ENCODE measurements at places on chromosomes 1 and 21.

- no peak for DNase-seq
Measured at GRCh38 chr1:248691567-248692155, 10.9 kb downstream of the OR14I1 start.

DNA sequence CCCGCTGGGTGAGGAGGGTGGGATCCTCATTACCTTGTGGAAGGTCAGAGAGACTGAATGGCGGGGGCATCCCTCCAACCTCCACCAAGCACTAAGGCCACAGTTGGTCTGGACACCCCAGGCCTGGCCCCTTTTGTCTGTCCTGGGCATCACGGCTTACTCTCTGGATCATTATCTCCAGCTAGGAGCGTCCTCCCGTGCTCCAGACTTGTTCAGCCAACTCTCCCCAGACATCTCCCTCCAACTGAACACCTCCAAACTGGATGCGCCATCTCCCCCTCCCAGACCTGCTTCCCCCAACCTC lies 7.3 kb upstream of the GJB5 start:
- no peak for DNase-seq

DNA sequence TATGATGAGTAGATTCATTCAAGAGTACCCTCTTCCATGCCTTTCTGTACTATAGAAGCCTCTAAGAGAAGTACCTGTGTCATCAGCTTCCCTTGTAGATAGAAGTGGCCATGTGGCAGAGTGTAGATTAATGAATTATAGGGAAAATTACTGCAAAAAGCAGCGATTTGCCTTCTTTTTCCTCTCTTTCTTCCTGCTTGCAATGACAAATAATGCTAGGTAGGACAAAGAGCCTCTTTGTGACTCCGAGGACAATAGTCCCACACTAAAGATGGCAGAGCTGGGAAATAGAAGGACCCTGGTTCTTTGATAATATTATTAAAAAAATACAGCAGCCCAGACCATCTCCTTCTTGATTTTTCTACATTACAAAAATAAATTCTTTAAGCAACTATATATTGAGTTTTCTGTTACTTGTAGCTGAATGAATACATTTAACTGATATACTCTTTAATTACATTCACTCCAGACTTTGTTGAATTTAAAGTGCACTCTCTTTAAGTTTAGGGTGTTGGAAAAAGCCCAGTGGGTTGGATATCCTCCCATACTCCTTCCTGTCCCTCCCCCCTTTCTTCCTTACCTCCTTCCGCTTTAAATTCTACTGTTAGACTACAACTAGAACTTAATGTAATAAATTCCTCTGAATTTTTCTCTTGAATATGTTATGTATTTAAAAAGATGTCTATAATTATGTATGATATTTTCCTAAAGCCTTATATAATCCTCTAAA lies 198.2 kb upstream of the APP start:
- DNase-seq, result no peak

GRCh38 chr21:35026153-35026500 lies 23.0 kb downstream of the RUNX1 start:
- no peak for DNase-seq
